Activated T-helper 1 cell treated with anti-CD3 and anti-CD28 coated beads, Interleukin-2, amount 50 U/mL, for 16 hours (primary cell): ENCODE measurements at places on chromosomes 7 and 10.

DNA sequence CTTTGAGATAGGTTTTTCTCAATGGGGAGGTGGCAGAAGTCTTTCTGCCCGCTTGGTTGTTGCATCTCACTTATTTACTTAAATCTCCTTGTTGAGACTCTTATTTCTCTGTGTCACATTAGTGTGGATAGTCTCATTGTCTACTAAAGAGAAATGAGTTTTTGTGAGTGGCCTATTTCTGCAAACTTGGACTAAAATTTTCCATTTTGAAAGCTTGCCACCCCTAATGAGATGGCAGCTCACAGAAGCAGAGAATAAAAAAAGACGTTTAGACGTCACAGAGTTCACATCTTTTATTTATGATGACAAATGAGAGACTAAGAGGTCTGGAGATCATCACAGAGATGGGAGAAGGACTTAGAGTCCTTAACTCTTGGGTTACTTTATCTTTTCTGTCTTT is 262.7 kb upstream of the PHYHIPL start:
- DNase-seq, result no peak

GRCh38 chr10:92692080-92692671 is 2.4 kb downstream of the HHEX start:
- no peak for DNase-seq

GRCh38 chr7:128351296-128352152 is 7.8 kb upstream of the RBM28 start:
- no peak for DNase-seq

DNA sequence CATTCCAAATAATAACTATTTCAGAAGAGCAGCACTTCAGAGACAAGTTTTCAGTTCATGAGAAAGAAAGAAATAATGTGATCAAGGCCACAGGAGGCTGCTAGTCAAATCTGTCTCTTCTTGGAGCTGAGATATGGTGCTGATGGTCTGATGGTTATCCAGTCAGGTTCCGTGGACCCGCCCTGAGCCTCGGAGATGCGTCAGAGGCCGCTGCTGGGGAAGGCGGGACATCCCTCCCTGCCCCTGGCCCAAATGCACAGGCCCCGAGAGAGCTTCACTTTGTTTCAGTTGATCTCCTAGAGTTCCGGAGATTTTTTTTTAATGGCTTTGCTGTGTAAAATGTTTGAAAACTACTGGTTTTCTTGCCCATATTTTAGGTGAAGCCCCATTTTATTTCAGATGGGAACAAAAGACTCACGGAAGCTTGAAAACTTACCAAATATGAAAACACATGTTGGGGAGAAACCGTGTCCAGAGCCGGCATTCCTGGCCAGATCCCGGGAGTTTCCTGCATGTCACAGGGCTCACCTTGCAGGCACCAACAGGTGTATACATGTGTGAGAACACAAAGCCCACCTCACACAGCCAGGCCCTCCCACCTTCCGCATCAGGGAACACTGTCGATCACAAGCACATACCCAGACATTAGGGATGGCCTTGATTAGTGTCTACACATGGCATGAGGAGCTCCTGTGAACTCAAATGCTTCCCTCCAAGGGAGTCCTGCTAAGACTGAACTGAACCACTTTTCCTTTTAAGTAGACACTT is 499.0 kb downstream of the TCERG1L start:
- no peak for DNase-seq

GRCh38 chr10:60260321-60260720 is 129.4 kb downstream of the ANK3 start:
- DNase-seq, result no peak

GRCh38 chr10:129867631-129868179 is 96.4 kb downstream of the EBF3 start:
- no peak for DNase-seq

GRCh38 chr7:12493407-12493806 is 77.1 kb upstream of the SCIN start:
- no peak for DNase-seq

DNA sequence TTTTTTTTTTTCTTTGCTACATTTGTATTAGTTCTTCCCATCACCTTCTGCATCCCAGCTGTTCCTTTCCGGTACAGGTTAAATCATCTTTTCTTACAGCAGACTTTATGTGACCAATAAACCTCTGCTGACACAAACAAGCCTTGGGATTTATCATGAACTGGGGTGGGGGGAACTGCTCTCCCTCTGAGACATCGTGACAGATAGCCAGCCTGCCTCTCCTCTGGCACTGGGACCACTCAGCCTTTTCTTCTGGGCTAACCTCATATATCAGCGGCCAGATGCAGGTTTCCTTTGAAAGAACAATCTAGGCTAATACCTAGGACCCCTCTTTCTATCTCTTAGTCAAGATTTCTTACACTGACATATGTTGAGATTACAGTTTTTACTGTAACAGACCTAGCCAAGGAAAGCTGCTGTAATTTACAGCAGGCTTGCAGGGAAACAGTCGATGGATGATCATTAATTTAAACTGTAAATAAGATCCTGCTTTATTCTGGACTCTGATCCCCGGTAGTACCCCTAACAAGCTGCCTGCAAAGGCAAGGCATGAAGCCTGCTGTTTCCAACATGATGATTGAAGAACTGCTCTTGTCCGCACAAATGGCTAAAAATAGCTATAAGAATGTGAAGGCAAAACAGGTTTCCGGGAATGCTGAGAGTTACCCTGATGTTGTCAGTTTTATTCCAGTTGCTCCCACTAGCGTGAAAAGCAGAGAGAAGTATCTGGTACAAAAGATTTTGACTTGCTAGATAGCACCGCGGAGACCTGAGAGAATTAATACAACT is 338.7 kb downstream of the SORCS1 start:
- no peak for DNase-seq

- no peak for DNase-seq
Measured at GRCh38 chr7:101235050-101235449, 2.6 kb downstream of the CLDN15 start.

DNA sequence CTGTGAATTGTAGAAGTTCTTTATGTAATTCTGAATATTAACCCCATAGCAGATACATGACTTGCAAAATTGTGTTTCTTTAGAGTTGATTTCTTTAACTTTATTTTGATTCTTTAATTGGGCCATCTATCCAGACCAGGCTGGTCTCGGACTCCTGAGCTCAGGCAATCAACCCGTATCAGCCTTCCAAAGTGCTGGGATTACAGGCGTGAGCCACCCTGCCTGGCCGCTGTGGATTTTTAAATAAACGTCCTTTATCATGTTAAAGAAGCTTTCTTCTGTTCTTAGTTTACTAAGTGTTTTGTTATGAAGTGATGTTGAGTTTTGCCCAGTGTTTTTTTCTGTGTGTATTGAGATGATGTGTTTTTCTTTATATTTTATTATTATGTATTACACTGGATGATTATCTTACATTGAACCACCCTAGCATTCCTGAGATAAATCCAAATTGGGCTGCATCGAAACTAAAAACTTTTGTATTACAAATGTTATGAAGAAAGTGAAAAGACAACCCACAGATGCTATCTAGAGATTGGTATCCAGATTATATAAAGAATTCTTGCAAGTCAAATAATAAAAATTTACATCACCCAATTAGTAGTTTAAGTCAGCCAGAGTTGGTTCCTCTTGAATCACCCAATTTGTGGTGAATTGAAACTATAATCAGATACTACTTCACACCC is 118.1 kb downstream of the TPST1 start:
- DNase-seq, result no peak

- no peak for DNase-seq
Measured at GRCh38 chr7:138945821-138946220, 35.4 kb downstream of the KIAA1549 start.

DNA sequence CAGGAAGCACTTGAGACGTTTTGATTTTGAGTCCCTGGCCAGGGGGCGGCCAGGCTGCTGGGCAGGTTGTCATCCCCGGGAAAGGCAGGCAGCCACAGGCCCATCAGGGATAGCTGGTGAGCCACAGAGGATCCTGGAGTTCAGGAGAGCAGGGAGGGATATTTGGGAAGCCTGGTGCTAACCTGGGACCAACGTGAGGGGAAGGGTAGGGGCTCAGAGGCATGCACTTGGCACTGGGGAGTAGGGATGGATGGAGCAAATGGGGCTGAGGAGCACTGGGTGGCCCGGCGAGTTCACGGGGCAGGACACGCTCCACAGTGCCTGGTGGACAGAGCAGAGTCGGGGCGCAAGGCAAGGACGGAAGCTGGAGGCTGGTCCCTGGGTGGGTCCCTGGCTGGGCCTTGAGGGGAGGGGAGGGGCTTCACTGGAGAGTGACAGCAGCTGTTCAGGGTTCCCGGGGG is 30.2 kb downstream of the LRRC27 start:
- no peak for DNase-seq

- peak; percentile 13 for DNase-seq
Measured at GRCh38 chr10:11272915-11273389, 255.3 kb downstream of the CELF2 start.

DNA sequence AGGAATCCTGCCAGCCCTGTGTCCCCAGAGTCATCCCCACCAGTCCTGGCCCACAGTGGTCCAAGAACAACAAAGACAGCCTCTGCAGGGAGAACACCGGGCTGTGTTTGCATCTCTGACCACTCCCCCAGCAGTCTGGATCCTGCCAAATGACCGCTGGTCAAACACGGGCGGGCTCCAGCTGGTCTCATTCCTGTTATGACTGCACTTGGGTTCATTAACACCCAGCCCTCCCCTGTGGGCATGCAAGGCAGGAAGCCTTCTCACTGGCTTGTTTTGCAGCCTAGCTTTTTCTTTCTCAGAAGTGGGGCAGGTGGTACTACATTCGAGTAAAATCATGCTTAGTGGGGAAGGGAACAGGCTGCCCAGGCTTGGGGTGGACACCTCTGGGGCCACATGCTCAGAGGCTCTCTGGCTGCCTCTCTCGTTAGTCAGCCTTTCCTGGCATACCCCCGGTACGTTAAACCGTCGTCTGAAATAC is 190.0 kb downstream of the PLXNA4 start:
- no peak for DNase-seq

DNA sequence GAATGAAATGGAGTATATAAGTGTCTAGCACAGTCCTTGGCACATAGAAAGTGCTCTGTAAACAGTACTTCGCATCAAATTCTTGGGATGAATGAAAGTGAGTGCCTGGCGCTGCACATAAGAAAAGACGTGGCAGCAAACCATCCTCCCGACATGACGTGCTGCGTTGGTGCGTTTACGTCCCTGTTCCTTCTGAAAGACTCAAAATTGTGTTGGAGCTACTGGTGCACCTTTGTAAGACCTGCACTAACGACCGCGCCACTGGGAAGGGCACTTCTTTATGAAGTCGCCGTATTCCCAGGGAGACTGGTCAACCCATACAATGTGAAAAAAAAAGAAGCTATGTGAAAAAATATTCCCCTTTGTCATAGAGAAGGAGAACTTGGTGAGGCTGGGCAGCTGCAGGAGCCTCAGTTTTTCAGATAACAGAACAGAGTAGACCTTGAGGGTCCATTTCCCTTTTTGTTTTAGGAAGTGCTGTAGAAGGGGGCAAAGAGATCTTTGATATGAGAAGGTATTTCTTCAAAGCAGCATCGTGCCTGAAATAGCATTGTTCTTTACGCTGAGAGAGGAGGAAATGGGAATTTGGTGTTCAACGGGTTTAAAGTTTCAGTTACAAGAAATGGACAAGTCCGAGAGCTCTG is 91.7 kb downstream of the PTPRE start:
- DNase-seq, result no peak

DNA sequence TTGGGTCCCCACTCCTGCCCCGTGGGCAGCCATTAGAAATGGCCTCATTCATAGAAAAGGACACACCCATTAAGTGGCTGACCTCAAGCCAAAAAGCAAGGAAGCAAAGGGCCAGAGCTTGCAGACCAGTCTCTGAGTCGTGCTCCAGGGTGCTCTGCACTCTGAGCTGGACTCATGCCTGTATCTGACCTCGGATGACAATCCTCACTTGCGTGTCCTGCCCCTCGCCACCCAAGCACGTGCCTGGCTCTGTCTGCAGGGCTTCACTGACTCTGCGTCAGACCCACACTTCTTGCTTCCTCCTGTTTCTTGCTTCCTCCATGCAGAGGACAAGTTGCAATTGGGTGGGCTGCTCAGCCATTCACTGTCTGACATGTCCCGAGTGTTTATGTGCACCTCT is 138.8 kb downstream of the OAT start:
- DNase-seq, result no peak

GRCh38 chr10:15715619-15716227 is 4.0 kb downstream of the ITGA8 start:
- no peak for DNase-seq

DNA sequence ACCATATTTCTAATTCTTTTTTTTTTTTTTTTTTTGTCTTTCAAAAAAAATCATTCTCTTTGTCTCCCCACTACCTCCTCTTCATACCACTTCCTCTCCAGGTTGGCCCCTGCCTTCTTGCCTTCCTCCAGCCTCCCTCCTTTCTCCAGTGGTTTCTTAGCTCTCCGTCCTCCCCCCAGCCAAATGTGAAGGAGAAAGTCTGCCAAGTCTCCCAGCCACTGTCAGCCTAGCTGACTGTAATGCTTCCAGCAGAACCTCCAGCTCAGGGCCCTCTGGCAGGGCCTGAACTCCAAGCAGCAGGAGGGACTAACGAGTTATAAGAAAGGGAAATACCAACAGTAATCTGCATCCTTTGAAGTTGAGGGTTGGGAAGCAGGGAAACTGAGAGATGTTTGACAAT is 35.5 kb upstream of the BICC1 start:
- no peak for DNase-seq

GRCh38 chr7:123658023-123658422 is 2.4 kb downstream of the LMOD2 start:
- no peak for DNase-seq

- DNase-seq, result no peak
Measured at GRCh38 chr10:4332764-4333458, 493.1 kb upstream of the AKR1E2 start.
